Cerebellar cortex (tissue), 1 donor: ENCODE measurements at places on chromosomes 4 and X.
A peak's percentile ranks its signal among the peaks of the same experiment; 100 is the strongest.

GRCh38 chr4:45475548-45475947 lies 648.3 kb downstream of the GABRG1 start:
- no peak for DNase-seq

DNA sequence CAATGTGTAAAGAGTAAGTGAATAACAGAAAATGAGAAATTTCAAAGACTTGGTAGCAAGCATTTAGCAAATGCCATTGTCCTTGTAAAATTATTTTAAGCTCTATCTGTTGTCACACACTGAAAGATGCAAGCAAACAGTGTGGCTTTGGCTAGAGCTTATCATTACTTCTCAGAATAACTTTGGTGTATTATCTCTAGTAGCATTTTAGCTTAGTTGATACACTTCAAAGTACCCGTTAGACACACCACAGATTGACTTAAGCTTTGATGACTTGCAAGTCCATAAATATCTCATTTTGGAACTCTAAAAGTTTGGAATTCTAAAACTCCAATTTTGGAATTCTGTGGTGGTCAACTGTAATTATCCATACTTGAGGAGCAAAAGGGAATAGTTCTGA lies 98.6 kb downstream of the PDLIM5 start:
- no peak for DNase-seq

DNA sequence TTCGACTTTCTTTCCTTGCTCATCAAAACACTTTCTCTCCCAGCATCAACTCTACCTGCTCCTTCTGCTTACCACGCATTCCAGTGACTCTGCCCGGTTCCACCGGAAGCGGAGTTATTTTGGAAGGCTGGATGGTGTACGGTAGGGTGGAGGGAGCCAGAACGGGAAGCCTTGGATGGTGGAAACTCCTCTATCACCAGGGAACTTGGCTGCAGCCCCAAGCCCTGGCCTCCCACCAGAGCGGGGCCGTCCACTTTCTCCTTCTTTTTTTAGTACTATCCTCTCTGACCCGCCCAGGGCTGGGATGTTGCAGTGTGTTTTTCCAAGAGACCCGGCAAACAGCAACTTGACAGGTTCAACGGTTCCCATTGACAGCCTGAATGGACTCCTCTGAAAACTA lies 27.6 kb downstream of the ADGRG2 start:
- no peak for DNase-seq

GRCh38 chr4:110840221-110840654 lies 217.4 kb upstream of the PITX2 start:
- DNase-seq, result no peak

- no peak for DNase-seq
Observed at GRCh38 chr4:165325732-165326512, 1.5 kb upstream of the MSMO1 start.

DNA sequence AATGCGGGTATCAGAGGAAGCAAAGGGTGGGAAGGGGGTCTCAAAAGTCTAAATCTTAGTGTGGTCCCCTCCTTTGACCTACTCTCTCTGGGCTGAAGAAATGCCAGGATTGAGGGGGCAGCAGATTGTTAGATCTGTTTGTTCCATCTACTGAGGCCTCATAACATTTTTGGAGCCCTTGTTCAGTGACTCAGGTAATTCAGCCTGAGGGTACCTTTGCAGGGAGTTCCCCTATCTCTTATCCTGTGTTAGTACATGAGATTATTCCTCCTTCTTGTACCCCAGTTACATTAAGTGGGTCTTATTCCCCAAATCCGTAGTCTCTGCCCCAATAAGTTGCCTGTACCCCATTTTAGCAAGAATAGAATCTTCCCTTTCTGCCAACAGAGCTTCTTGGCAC lies 79.0 kb downstream of the RTL9 start:
- no peak for DNase-seq

- DNase-seq, result no peak
Observed at GRCh38 chr4:65798498-65799127, 128.3 kb upstream of the EPHA5 start.

- DNase-seq, result no peak
Observed at GRCh38 chr4:2871466-2871865, 27.8 kb downstream of the ADD1 start.

DNA sequence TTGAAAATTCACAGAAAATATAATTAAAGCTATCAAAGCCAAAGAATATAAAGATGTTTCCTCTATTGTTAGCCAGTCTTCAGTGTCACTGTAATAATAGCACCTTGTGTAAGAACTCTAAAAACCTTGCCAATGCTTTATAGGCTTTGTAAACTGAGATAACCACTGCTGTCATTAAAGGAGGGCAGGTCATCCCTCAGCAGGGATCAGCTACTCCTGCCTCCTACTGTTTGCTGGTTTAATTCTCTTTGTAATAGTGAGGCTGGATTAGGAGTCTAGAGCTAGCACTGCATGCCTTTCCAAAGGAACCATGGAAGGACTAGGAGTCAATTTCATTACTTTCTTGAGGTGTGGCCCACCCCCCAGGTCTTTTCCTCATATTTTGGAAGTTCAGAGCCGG lies 46.2 kb downstream of the FHIP1A start:
- DNase-seq, result no peak

GRCh38 chr4:85745939-85746338 lies 271.0 kb downstream of the ARHGAP24 start:
- DNase-seq, result no peak

DNA sequence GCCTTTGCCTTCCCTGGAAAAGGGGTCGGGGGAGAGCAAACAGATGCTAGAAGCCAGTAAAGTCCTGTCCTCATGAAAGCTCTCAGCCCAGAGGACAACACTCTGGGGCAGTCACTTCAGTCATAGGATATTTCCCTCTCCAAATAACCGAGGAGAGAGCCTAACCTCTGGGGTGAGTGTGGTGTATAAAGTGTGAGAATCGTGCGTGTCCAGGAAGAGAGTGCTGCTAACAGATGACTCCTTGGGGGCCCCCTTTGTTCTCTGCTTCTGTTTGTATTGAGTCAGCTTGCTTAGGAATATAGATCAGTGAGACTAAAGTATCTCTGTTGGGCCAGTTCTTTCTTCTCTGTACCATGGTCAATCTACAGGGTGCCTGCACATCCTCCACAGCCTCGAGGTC lies 247.2 kb downstream of the PALLD start:
- no peak for DNase-seq

DNA sequence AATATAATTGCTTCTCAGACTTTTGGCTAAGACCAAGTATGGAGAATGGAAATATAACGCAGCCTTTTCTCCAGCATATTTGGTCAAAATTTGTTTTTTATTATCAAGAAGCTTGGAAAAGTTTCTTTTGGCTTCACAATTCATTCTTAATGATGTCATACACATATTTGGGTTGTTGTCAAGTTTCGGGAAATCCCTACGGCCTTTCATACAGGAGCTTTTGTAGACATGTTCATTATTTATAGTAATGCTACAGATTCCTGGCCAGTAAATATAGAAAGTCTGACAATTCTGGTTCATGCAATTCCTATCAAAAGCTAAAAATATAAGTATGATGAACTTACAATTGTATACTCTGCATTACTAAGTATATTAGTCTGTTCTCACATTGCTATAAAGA lies 112.9 kb downstream of the IRF2 start:
- DNase-seq, result no peak

GRCh38 chr4:88077911-88078524 lies 70.6 kb downstream of the PKD2 start:
- no peak for DNase-seq

GRCh38 chr4:3521621-3522325 lies 10.4 kb downstream of the LRPAP1 start:
- peak; percentile 77 for DNase-seq

DNA sequence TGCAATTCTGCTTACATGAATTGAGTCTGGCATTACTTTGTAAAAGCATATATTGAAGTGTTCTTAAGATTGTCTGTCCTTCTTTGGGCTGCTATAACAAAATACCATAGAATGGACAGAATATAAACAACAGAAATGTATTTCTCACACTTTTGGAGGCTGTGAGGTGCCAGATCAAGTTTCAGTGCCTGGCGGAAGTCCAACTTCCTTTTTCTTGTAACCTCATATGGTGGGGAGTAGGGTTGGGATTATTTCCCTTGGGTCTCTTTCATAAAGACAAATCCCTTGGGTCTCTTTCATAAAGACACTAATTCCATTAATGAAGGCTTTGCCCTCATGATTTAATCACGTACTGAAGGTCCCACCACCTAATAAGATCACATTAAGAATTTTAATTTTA lies 199.3 kb upstream of the GRID2 start:
- no peak for DNase-seq

GRCh38 chr4:113708250-113708649 lies 53.3 kb downstream of the CAMK2D start:
- peak; percentile 21 for DNase-seq

GRCh38 chr4:94342694-94343093 lies at the start of gene HPGDS:
Gene HPGDS, minus strand, starts transcription at chr4:94342836. Its CDS starts 8,207 bp downstream, at chr4:94334629.
- DNase-seq, result no peak

DNA sequence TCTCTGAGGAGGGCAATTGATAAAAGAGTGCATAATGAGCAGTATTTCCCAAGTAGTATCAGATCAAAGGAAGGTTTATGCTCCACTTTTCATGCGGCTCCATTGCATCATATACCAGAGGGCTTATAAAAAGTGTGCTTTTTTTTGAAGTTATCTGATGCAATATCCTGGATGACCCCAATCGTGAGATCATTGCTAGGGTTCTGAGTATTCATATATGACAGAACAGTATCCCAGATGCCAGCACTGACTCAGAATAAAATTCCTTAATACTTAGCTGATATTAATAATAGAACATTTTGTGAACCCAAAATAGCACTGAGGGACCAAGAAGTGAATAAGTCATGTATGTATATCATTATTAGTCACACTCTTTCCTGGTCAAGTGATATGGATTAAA lies 945.5 kb upstream of the AGA start:
- no peak for DNase-seq

- DNase-seq, result peak; percentile 17
Observed at GRCh38 chrX:15497865-15498264, 2.7 kb upstream of the BMX start.

DNA sequence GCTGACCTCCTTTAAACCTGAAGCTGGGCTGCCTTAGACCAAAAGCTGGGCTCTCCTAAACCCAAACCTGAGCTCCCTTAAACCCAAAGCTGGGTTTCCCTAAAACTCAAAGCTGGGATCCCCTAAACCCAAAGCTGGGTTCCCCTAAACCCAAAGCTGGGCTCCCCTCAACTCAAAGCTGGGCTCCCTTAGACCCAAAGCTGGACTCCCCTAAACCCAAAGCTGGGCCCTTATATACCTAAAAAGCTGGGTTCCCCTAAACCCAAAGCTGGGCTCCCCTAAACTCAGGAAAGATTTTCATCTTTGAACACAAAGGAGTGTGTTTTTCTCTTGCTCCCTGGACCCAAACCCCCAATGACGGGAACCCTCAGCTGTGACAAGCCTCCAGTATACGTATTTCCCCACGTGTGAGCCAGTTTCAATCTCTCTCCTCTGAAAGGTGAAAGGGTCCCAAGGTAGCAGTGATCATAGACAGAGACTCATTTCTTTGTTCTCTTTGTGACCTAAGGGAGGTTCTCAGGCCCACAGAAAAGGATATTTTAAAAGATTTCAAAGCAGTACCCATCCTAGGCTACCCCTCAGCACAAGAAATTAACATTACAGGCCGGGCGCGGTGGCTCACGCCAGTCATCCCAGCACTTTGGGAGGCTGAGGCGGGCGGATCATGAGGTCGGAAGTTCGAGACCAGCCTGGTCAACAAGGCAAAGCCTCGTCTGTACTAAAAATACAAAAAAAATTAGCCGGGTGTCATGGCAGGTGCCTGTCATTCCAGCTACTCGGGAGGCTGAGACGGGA lies 31.3 kb upstream of the ASMTL start:
- no peak for DNase-seq

GRCh38 chr4:70632028-70632427 lies 3.5 kb downstream of the ENAM start:
- no peak for DNase-seq

DNA sequence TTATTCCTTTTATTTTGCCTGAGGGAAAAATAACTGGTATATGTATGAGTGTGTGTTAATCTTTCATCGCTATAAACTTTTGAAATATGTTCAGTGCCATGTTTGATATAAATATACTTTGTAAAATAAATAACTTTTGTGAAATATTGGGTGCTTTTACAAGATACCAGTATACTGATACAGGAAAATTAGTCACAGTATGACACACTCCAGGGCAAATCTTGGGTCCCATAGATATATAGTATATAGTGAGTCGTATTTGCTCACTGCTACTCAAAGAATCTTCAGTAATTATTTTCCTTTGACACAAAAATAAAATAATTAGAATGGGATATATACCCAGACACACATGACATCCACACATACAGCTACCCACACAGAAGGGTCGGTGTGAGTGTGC lies 472.3 kb downstream of the GRID2 start:
- no peak for DNase-seq

DNA sequence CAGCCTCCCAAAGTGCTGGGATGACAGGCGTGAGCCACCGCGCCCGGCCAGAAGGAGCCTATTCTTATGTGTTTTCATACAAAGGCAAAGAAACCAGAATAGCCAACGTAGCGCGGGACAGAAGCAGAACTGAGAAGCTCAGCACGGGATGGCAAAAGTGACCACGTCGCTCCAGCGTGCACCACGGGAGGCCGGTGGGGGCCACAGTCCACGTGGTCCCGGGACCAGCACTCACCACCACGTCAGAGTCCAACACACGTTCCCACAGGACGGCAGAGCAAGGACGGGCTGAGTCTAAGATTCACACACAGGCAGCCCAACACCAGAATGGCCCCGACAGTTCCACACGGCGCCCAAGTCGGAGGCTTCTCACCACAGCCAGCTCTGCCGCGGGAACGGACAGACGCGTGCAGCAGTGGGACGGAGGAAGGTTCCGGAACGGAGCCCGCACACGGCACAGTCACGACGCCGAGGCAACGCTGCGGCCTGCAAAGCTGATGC lies 18.8 kb upstream of the GTPBP6 start:
- no peak for DNase-seq

DNA sequence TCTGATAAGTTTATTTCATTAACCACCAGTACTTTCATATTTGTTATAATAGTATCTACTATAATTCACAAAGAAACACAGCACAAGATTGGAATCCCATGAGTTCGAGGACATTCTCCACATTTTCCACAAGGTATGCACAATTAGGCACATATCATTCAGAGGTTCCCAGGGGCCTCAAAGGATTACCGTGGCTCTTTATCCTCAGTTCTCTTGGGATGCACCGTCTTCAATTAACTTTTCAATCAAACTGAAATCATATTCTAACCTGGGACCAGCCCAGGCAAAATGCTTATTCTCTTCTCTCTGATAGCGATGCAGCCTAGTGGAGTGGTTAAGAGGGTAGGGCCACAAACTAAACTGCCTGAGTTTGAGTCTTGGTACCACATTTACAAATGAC lies 242.6 kb upstream of the RASGEF1B start:
- no peak for DNase-seq

- DNase-seq, result peak; percentile 85
Observed at GRCh38 chr4:88255111-88255510, 29.2 kb downstream of the PPM1K start.

- no peak for DNase-seq
Observed at GRCh38 chrX:42755815-42756214, 22.1 kb downstream of the PPP1R2C start.

- peak; percentile 56 for DNase-seq
Observed at GRCh38 chr4:39043861-39044363, 11.7 kb upstream of the TMEM156 start.
